ENCODE measurements at places on chromosomes 3 and 15. TPM values are rescaled to one million over a fixed set of nuclear protein-coding genes. Genes with fewer than 3 reads are reported as not detected.

Gene ARHGEF26
- 0.13 TPM for total RNA-seq

Gene GOLGA6L10
- total RNA-seq: under 0.01 TPM

- DNase-seq: no peak
Observed at GRCh38 chr15:40911693-40912092, 17.4 kb downstream of the VPS18 start.

- peak; percentile 91 for DNase-seq
Observed at GRCh38 chr15:99424978-99425656, 140.7 kb upstream of the MEF2A start.

GRCh38 chr3:22377421-22377820 is 626.4 kb upstream of the ZNF385D start:
- DNase-seq: no peak

Gene THOC7
- total RNA-seq: 27.9 TPM

DNA sequence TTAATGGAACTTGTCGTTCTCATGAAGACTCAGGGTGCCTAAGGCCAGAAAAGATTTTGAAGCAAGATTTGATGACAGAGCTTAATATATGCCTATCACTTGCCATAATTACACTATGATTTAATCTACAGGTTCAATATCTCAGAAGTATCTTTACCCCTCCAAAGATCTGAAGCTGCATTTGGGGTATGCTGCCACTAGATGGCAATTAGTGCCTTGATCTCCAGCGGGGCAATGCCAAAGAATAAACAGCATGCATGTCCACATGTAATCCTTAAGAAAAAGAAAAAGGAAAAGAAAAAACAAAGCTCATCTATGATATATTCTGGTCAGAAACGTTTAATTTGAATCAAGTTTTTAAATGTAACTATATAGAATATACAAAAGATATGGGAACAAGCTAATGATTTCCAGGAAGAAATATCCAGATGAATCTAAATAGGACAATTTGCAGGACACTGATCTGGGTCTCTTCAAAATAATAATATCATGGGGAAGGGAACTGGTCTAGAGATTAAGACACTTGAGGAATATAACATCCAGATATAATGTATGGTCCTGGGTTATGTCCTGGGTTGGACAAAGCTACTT is 55.0 kb upstream of the SOX14 start:
- DNase-seq: no peak

Gene PLA2G4D
- not detected for total RNA-seq

DNA sequence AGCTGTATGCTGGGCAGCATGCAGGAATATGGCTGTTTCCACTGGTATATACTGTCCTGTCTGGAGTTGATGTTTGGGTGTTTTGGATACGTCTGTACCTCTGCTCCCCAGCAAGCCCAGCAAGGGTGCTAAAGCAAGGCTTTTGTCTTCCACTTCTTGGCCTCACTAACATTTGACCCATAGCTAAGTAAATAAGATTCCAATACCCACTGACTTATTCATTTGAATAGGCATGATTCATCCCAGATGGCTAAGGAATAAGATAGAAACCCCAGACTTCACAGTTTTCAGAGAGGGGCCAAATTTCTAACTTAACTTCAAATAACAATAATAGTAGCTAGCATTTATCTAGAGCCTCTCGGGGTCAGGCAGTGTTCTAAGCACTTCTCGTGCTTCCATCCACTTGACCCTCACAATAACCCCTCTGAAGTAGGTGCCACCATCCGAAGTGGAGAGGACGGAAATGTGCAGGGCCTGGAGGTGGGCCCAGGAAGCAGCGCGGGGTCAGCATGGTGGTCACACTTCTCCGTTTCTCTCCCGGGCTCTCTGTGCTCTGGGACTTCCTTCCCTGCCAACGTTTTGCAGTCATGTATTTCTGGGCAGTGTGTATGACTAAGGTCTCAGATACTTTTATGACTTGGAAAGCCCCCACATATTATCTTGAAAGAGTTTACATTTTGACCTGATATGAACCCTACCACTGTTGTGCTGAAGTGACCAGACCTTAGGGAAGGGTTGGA is 39.3 kb downstream of the LRRK1 start:
- DNase-seq: peak; percentile 53

GRCh38 chr3:54511766-54512365 is 389.5 kb downstream of the CACNA2D3 start:
- no peak for DNase-seq

Gene KCNAB1
- under 0.01 TPM for total RNA-seq

Gene CHRNA3
- total RNA-seq: not detected

Gene TJP1
- total RNA-seq: 91.8 TPM

GRCh38 chr3:178201714-178202113 is 334.5 kb upstream of the KCNMB2 start:
- DNase-seq: no peak

- no peak for DNase-seq
Observed at GRCh38 chr15:68592544-68592943, 13.8 kb downstream of the CORO2B start.

DNA sequence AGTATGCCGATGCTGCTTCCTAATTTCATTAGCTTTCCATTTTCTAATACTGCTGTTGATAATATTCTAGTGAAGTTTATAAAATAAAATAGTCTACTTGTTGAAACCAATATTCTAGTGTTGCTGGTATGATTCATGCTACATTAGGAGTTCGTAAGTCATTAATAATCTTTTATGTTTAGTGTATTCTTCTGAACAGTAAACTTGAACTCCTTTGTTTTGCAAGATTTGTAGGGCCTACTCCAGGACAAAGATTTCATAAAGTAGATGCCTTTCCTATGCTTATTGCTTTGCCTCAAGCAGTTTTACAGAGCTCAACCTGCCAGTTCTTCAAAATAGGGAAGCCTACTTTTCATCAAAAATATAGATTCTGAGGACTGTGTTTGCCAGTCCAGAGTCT is 111.5 kb downstream of the RSRC1 start:
- no peak for DNase-seq

DNA sequence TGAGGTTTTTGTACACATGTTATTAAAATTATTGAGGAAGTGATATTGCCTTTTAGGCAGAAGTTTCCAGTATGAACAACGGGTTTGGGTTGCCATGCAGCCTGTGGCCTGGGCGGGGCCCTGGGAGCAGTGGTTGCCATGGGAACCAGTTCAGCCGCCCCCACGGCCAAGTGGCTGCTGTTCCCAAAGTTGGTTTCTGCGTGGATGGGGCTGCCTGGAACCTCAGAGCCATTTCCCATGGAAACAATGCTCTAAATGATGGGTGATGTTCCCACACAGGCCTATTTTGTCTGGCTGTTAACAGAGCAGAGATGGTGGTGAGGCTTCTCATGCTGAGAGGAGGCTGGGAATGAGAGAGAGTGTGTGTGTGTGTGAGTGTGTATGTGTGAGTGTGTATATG is 19.5 kb downstream of the MRAS start:
- no peak for DNase-seq

GRCh38 chr3:107822308-107822707 is 268.5 kb downstream of the CD47 start:
- DNase-seq: no peak

GRCh38 chr3:64859625-64860535 is 172.1 kb upstream of the ADAMTS9 start:
- DNase-seq: no peak

GRCh38 chr3:64163019-64163754 is 62.1 kb downstream of the PRICKLE2 start:
- no peak for DNase-seq

Gene LRRC28
- 7.4 TPM for total RNA-seq

DNA sequence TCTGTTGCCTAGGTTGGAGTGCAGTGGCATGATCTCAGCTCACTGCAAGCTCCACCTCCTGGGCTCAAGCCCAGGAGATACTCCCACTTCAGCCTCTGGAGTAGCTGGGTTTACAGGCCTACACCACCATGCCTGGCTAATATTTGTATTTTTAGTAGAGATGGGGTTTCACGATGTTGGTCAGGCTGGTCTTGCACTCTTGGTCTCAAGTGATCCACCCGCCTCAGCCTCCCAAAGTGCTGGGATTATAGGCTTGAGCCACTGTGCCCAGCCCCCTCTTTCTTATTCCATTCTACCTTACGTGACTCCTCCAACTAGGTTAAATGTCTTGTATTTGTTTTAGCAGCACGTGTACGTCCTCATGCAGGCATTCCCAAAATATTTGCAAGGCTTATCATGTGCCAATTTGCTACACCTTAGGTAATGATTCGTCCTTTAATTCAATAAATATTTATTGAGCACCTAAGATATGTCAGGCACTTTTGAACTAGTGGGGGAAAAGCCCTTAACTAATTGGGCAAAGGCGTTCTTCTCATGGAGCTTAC is 14.9 kb upstream of the MAGI1 start:
- no peak for DNase-seq

DNA sequence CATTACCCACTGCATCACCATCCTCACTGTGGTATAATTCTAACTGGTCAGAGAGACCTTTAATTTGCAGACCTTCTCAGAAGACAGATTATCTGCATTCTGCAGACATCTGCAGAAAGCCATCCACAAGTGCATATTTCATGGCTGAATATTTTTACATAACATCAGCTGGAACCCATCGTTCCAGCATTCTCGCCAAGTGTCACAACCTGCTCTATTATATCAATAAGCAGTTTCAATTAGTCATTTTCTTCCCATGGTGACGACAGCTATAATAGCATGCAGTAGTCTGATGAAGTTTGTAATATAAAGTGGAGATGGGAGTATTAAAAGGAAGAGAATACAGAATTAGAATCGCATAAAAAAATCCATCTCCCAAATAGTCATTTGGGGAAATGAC is 334.7 kb downstream of the FHIT start:
- no peak for DNase-seq

- no peak for DNase-seq
Observed at GRCh38 chr15:30794388-30794787, 109.3 kb upstream of the FAN1 start.
